Bronchial epithelial cell (primary cell): ENCODE measurements at places on chromosomes 12 and 14. TPM values are rescaled to one million over a fixed set of nuclear protein-coding genes. Genes with fewer than 3 reads are reported as not detected.

DNA sequence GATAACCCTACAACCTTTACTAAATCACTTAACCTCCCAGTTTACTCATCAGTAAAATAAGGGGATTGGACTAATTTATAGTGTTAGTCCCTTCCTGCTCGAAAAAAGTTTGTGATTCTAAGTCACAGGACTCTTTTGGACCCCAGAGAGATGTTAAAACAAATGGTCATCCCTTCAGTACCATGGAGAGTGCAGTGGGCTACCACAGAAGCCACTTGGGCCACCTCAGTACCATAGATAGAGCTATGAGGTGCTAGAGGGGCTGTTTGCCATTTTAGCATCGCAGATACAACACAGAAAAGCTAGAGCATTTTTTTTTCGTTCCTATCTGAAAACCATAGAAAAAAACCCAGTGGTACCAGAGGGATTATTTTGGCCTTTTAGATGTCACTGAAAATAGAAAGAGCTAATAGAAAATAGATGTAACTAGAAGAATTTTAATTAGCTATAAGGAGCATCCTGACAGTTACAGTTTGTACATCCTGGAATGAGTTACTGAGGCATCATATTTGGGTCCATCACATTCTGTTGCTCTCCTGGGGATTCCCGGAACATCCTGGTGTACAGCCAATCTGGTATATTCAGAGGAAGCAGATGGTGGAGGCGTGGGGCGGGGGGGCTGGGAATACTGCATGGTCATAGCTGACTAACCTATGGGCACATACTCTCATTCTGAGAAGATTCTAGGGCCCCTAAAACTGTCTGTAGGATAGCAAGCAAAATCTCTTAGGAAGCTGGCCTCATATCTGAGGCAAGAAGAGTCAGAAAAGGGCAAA, 2.8 kb downstream of the ZNF219 start:
- DNase-seq = no peak

- no peak for DNase-seq
Observed at GRCh38 chr12:14654416-14654815, 42.0 kb downstream of the GUCY2C start.

DNA sequence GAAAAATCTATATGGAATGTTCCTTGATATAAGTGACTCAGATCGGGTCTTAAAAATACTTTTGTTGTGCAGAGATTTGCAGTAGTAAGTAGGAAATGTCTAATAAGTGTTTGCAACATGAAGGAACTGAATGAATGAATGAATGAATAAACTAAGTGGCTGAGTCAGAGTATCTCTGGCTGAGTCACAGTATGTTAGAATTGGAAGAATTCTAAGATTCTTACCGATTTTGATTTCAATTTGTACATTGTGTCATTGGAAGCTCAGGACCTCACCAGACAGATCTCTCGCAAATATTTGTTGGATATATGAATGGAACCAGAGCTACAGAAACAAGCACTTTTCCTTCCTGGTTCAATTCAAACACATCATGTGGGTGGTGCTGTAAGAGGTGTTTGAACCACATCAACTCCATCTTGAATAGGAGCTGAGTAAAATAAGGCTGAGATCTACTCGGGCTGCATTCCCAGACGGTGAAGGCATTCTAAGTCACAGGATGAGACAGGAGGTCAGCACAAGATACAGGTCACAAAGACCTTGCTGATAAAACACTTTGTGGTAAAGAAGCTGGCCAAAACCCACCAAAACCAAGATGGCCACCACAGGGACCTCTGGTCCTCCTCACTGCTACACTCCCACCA, 123.9 kb upstream of the FOXN3 start:
- DNase-seq = peak; percentile 82

DNA sequence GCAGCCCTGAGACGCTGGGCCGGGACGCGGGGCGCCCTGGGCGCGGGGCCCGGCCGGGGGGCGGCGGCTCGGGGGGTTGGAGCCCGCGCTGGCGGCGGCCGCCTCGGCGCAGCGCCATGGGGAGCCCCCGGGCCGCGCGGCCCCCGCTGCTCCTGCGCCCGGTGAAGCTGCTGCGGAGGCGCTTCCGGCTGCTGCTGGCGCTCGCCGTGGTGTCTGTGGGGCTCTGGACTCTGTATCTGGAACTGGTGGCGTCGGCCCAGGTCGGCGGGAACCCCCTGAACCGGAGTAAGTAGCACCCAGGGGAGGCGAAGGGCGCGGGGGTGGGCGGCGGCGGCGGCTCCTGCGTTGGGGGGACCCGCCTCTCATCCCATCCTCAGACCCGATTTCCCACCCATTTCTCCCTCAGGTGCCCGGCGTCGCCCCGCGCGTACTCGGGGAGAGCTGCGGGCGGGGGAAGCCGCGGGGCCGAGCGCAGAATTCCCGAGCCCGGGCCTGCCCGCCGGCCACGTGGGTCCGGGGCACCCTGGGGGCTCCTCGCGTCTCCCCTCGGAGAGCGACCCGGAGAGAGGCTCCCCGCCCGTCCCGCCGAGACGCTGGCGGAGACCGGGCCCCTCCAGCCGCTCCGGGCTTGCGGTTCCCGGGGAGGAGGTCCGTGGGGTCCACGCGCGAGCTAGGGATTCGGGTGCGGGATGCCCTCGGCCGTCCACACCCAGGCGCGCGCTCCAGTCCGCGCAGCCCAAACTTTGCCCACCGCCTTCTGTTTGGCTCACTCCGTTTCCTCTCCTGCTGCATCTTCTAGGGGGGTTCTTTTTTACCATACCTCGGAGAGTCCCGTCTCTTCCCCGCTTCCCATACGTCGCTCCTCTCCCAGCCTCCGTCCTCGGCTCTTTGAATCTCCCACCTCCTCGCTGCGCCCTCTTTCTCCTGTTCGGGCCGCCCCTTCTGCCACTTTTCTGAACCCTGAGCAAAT, 807 bp downstream of the B4GALNT3 start:
- no peak for DNase-seq

GRCh38 chr12:57342207-57342691, 88.6 kb downstream of the R3HDM2 start:
- no peak for DNase-seq

DNA sequence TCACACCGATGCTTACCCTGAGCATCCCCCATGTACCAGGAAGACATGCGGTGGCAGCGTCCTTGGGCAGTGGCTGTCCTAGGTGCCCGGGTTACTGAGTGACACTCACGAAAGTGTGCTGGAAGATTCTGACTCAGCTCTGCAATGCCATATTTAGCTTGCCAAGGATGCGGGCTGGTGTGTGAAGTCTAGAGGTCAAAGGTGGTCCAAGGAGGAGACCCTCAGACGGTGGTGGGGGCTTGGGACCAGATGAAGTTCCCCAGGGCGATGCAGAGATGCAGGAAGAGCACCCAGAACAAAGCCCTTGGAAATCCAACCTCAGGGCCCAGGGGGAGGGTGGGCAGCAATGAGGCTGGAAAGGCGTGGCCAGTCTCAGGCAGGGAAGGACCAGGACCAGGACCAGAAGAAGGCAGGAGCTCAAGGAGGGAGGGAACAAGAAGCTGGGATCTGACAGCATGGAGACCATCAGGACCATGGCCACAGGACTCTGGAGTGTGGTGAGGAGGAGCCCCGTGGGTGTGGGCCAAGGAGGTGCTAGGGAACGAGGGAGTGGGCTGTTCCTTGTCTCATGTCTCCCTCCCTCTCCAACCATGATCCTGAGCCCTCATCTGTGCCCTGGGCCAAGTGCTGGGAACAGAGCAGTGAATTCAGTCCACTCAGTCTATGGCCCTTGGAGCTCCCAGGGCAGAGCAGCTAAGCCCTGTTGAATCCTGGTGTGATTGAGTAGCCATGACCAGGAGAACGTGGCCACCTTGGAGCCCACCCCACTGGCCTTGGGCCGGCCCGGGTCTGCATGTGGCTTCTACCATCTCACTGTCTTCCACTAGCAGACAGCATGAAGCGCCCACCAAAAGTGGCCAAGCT, 310.1 kb upstream of the DIO3 start:
- DNase-seq = no peak

DNA sequence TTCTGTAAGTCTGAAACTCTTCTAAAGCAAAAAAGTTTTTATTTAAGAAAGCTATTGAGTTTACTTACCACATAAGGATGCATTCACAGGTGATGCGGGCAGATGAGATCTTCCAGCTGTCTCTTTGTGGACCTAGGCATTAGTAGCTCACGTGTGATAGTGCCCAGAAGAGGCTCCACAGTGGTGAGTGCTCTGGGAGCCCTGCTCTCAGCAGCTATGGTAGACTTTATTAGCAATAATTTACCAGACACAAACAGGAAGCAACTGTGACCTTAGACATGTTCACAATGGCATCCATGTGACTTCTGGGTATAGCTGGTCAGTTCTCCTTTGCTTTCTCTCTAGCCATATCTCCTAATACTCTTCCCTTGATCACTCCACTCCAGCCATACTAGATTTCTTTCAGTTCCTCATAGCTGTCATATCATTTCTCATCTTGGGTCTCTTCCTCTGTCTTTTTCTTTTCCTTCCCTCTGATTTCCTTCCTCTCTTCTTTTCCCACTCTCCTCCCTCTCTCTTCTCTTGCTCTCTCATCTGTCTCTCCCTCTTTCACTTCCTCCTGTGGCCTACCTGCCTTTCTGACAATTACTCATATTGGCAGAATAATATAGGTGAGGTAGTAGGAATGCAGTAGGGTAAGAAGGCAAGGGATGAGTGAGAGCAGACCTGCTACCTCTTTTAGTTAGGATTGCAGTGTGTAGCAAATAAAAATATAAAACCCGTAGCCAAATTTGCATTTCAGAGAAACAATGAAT, 75.2 kb upstream of the SCAF11 start:
- peak; percentile 27 for DNase-seq

DNA sequence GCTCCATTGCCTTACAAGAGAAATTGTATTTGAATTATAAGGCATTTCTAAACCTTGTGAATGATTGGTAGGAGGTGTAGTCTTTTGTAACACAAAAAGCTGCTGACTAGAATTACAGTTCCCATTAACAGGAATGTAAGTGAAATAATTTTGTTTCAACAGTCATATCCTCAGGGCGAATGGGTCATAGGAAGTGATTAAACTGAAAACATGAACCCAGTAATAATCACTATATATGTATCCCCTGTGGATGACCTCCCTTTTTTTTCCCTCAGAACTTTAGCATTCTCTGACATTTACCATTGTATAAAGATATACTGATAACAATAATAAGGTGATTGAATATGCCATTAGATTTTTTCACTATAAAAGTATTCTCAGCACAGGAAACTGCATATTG, 312.3 kb downstream of the ATP23 start:
- DNase-seq = peak; percentile 90

DNA sequence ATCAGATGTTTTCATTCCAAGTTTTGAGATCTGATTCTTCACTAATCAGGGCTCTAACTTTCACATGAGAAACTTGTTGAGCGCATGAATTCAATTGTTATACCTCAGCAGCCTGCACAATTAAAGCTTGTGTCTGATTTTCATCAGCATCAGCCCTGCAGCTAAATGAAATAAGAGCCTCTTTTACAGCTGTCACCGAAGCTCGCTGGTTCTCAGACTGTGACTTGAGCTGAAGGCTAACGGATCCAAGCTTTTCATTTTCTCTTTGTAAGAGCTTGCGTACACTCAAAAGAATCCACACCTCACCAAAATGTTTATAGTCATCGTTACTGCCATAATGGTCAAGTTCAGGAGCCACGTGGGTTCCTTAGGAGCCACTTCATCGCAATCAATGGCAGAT, 65.5 kb upstream of the BEGAIN start:
- DNase-seq = no peak

DNA sequence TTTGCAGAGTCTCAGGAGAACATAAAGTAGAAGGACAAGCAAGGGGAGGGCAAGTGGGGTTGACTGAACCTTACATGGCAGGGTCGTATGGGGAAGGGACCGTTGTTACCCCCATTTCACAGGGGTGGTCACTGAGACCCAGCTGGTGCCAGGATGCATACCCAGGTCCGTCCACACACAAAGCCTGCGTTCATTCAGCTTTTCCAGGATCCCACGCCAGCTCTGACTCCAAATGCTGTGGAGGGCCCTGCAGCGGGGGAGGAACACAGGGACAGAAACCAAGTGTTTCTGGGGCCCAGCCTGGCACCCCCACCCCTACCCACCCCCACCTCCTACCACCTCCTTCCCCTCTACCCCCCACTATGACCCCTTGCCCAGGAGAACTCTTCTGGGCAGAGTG, 16.5 kb upstream of the CHGA start:
- no peak for DNase-seq

The SLC17A8 gene
- total RNA-seq = not detected in 2 replicates

The ABCD2 gene
- not detected in 2 replicates for total RNA-seq

The GPD1 gene
- total RNA-seq = 0.26 and 0.53 TPM in 2 replicates

The ESPL1 gene
- 0.26 and 1.4 TPM in 2 replicates for total RNA-seq

The PSEN1 gene
- total RNA-seq = 78.5 and 86.1 TPM in 2 replicates

The GPN3 gene
- 16.6 and 19.7 TPM in 2 replicates for total RNA-seq

The CDKN3 gene
- total RNA-seq = 3.7 and 15.4 TPM in 2 replicates
